ENCODE measurements at places on chromosomes 12 and 14.

DNA sequence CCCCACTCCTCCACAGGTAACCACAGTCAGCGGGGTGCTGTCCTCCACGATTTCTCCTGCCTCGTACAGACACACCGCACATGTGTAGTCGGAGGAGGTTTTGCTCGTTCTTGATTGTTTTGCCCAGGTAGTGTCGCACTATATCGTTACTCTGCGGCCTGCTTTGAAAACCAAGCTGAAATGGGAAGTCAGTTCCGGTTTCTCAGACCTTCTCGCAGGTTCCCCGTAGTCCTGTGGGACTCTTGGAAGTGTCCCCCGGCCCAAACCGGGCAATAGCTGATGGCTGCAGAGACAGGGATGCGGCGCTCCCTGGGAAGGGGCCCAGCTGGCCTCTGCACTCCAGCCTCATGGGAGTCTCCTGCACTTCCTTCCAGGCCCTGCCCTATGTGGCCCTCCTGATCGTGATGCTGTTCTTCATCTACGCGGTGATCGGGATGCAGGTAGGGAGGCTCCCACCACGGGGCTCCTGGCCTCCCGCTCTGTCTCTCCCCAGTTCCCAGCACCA, 141.3 kb upstream of the FKBP4 start:
- no peak for DNase-seq

GRCh38 chr14:89374908-89375307, 42.1 kb downstream of the FOXN3 start:
- no peak for DNase-seq

DNA sequence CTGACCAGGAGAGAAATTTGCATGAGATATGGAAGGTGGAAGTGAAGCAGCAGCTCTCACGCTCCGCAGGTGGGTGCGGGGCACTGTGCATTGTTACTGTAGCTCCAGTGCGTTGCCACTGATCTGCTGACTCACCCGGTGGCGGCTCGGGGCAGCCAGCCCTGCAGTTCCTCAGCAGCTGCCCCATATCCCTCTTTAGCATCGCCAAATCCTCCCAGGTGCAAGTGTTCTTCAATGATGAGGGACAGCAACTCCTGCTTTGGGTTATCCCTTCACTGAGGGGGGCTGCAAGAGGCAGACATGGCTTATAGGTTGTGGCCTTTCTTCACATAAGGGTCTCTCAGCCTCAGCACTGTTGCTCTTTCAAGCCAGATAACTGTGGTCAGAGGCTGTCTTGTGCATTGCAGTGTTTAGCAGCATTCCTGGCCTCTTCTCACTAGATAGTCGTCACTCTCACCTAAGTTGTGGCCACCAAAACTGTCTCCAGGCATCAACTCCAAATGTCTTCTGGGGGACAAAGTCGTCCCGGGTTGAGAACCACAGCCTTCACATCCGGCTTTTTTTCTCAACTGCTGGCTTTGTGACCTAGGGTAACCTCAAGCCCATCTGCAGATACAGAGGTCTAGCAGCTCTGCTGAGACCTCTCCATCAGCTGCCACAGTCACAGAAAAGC, 180.8 kb downstream of the EFCAB11 start:
- DNase-seq, result peak; percentile 90

GRCh38 chr14:99682809-99683618, 1.1 kb upstream of the CYP46A1 start:
- DNase-seq, result peak; percentile 62

DNA sequence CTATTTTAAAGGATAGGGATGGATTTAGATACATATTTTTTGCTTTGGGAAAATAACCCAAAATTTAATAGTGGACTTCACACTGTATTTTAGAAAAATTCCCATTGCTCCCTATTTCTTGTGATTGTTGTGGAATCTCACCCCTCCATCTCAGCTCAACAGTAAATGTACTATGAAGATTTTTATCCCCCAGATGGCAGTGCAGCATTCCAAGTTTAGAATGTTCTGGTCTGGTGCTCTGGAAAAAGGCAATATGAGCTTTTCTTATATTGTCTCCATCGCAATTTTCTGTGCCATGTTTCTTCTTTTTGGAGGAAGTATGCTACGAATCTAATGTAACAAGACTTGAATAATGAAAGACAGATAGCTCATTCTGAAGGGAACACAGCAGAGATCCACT, 471.7 kb upstream of the SYT1 start:
- no peak for DNase-seq

Data from MM.1S (cell line).